ENCODE measurements at places on chromosomes 6 and 20.

DNA sequence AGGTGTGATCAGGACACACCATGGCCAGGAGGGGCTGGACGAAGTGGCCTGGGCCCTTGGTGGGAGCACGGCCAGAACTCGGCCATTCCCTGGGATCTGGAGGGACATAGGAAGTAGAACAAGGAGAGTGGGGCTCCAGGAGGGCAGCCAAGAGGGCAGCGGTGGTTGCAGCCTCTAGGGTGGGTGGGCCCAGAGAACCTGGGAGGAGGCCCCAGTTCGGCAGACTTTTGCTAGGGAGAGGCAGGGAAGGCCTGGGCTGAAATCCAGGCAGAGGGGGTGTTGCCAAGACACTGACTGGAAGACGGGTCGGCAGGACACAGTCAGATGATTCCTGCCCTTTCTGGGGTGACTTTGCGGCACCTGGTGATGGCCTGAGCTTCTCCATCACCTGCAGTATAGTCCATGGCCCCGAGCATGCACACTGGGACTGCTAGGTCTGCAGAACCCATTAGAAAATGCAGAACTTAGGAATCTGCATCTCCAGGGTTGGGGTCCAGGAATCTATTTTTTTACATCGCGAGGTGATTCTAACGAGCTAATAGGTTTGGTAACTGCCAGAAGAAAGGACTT, 224.8 kb downstream of the SYNDIG1 start:
- no peak for DNase-seq

DNA sequence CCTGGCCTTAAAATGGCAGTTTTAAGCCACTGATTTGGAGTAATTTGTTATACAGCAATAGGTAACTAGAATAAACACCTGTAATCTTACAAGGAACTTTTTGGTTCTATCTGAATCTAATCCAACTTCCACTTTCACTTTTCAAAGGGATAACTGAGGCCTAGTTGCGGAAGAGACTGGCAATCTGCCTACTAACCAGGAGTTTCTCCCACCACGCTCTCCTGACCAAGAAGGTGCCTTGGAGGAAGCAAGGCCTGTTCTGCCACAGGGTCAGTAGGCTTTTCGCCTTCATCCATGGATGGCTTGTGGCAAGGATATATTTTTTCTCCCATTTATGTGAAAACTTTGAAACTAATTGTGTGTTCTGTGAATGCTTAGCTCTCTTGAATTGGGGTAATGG, 12.9 kb upstream of the MYBL2 start:
- DNase-seq, result no peak

- no peak for DNase-seq
These were observed 50.6 kb downstream of the MAFB start for GRCh38 chr20:40638414-40638813.

GRCh38 chr6:42380228-42380979, 71.3 kb downstream of the TRERF1 start:
- no peak for DNase-seq

DNA sequence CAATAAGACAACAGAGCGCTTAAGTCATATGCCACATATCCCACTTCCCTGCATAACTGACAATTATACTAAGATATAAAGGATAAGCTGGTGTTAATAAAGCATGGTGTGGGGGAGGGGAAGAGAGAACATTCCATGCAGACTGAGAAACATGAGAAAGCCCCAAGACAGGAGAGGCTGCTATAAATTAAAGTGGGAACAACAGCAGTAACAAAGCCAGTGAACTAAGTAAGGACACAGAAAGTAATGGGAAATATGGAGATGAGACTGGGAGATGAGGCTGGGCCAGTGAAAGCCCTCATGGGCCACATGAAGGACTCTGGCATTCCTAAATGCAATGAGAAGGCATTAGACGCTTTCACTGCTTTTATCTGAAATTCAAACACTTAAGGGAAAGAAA, 41.3 kb downstream of the SESN1 start:
- no peak for DNase-seq

DNA sequence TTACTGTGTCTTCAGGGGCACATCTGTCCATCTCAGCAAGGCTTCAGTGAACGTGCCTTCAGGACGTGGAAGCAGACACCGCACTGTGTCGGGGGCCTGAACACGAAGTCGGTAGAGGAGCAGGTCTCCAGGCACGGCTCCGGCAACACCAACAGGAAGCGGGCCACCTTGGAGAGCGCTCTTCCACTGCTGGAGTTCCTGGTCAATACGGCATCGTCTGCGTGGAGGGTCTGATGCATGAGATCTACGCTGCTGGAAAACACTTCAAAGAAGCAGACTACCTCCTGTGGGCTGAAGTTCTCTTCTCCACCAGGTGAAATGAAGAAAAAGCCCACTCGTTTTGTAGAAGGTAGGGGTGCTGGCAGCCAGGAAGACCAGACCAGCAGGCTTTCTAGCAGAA, 69.3 kb upstream of the SLCO4A1 start:
- no peak for DNase-seq

- DNase-seq, result no peak
These were observed 59.7 kb downstream of the TFAP2A start for GRCh38 chr6:10355115-10355702.

GRCh38 chr6:10426781-10427279, 12.0 kb upstream of the TFAP2A start:
- DNase-seq, result no peak

DNA sequence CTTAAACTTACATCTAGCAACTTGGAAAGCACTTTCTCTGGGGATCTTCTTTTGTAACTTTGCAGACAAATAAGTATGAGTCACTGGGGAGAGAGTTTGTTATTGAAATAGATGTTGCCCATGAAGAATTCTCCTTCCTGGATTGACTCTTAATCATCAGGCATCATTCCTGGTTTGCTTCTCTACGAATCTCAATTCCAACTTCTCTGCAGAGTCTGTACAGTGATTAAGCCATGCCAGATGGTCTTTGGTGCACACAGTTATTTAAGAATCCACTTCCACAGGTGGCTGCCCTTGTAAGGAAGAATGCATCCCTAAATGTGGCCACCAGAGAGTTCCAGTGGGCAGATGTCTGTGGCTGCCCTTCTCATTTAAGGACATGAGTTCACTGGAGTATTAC, 25.7 kb downstream of the MYCT1 start:
- DNase-seq, result no peak

DNA sequence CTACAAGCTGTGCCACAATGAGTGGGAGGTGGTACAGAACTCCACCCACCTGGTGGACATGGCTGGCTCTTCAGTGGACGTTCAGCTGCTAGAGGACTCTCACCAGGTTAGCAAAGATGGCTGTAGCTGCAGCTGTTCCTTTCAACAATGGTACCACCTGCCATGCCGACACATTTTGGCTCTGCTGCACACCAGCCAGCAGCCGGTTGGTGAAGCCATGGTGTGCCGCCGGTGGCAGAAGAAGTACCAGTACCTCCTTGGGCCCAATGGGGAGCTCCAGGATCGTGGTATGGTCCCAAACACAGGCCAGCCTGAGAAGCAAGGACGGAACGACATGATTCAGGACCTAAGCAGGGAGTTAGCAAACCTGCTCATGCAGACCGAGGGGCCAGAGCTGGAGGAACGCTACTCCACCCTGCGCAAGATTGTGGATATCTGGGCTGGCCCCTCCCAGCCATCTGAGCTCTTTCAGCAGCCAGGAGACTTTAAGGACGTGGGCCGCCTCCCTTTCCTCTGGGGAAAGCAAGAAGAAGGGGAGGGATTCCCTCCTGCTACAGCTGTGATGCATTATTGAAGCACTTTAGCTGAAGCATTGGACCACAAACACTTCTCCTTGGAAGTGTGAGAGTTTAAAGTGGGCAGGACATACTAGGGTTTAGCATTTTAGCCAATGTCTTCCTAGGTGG, 2.8 kb upstream of the ZSWIM1 start:
- DNase-seq, result no peak

DNA sequence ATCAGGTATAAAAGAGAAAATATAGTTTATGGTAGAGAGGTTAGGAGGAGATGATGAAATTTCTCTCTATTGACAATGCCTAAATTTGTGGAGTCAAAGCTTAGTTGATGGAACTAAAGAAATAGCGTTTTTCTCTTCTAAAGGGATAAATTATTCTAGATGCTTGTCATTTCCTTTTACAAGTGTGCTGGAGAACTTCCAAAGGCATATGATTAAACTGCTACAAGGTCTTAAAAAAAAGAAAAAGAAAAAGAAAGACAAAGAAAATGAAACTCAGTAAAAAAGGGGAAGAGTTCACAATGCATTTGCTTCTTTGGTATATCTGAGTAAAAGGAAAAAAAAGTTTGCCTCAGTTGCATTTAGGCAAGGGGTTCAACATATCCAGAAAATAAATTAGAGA, 499.8 kb upstream of the PTCHD4 start:
- DNase-seq, result no peak

- no peak for DNase-seq
These were observed 1.7 kb downstream of the MICAL1 start for GRCh38 chr6:109453594-109454495.

GRCh38 chr6:163771180-163771579, 356.7 kb downstream of the QKI start:
- DNase-seq, result no peak

- DNase-seq, result no peak
These were observed 787 bp upstream of the PRR18 start for GRCh38 chr6:166308769-166309589.

DNA sequence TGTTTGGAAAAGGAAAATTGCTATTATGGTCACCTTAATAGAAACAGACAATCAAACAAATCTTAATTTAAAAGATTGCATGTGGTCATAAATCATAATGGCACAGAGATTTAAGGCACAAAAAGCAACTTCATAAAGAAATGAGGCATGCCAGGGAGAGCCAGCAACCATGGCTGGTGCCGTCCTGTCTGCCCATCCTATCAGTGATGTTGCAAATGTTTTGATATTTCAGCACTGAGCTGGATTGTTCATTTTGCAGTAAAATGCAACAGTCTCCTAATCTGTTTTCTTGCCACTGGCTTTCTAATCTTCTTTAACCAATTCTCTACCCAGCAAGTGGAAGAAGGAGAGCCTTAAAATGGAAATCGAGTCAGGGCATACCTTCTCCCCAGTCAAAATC, 249.8 kb downstream of the SAMD5 start:
- DNase-seq, result no peak
